ENCODE measurements at places on chromosomes 5 and 9.

DNA sequence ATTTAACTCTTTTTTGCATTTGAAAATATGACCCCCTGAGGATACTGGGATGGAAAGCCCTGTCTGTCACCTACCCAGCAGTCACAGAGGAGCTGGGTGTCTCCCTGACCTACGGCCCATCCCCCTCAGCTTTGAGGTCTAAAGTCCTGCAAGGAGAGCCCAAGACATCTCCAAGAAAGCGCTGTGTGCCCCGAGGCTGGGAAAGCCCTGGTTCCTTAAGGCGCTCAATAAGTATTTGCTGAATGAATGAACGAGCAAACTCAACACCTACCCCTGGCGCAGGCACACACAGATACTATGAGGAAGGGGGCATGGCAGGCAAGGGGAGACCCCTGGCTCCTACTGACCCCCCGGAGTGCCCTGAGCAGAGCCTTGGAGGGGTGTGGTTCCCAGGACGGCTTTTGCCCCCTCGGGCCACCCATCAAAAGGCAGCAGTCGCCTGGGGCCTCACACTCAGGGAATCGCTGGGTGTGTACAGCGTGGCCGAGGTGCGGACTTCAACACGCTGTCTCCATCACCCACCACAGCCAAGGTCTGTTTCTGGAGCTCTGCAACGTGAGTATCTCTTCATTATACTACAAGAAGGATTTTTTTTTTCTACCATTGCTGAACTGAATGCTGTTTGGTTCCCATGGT lies 211.6 kb downstream of the ERCC6L2 start:
- no peaks in the 10 kb centered on the region for H3K36me3 ChIP-seq
- H3K27ac ChIP-seq = no peak overlapping the region
- H3K27me3 ChIP-seq = no peaks in the 10 kb centered on the region
- no peaks in the 10 kb centered on the region for H3K4me1 ChIP-seq
- DNase-seq = no peak

GRCh38 chr5:107542428-107542827 lies 128.3 kb downstream of the EFNA5 start:
- peak overlapping the region; percentile 10 for H3K4me3 ChIP-seq
- no peaks in the 10 kb centered on the region for H3K27me3 ChIP-seq
- H3K27ac ChIP-seq = peak overlapping the region; percentile 55
- H3K36me3 ChIP-seq = no peaks in the 10 kb centered on the region
- DNase-seq = peak; percentile 95

DNA sequence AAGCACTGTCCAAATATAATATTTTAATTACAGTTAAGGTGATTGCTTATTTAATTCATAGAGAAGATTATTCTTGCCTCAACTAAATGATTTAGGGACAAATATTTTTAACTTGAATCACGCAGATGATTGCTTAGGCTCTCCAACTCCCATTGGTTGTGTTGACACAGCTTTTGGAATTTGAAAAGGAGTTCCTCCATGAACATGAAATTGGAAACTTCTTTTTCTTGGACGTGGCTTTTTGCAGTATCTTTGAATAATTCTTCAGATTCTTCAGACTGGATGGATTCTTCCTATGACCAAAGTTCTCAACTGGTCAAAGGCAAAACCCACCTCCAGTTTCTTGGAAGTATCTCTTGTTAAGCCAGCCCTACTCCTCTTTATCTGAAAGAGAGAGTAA lies 456.4 kb upstream of the KLF4 start:
- DNase-seq = no peak
- H3K4me3 ChIP-seq = no peak overlapping the region
- H3K27ac ChIP-seq = no peak overlapping the region
- no peaks in the 10 kb centered on the region for H3K4me1 ChIP-seq
- no peaks in the 10 kb centered on the region for H3K27me3 ChIP-seq

- no peak for DNase-seq
- H3K27me3 ChIP-seq = no peaks in the 10 kb centered on the region
- H3K4me3 ChIP-seq = peak overlapping the region; percentile 94
- no peaks in the 10 kb centered on the region for H3K36me3 ChIP-seq
Observed at GRCh38 chr5:10354048-10354872, 765 bp downstream of the MARCHF6 start.

GRCh38 chr5:107331882-107332281 lies 338.9 kb downstream of the EFNA5 start:
- no peaks in the 10 kb centered on the region for H3K4me1 ChIP-seq
- H3K4me3 ChIP-seq = no peak overlapping the region
- DNase-seq = no peak
- H3K36me3 ChIP-seq = no peaks in the 10 kb centered on the region
- no peak overlapping the region for H3K27ac ChIP-seq
- no peaks in the 10 kb centered on the region for H3K27me3 ChIP-seq

GRCh38 chr9:5481322-5482040 lies 28.9 kb upstream of the PDCD1LG2 start:
- no peaks in the 10 kb centered on the region for H3K4me1 ChIP-seq
- H3K36me3 ChIP-seq = no peaks in the 10 kb centered on the region
- DNase-seq = no peak
- no peak overlapping the region for H3K4me3 ChIP-seq
- no peaks in the 10 kb centered on the region for H3K27me3 ChIP-seq
- no peak overlapping the region for H3K27ac ChIP-seq

GRCh38 chr5:58043032-58043945 lies 416.6 kb downstream of the PLK2 start:
- no peaks in the 10 kb centered on the region for H3K36me3 ChIP-seq
- H3K27me3 ChIP-seq = no peaks in the 10 kb centered on the region
- DNase-seq = no peak
- no peaks in the 10 kb centered on the region for H3K4me1 ChIP-seq
- H3K27ac ChIP-seq = no peak overlapping the region

DNA sequence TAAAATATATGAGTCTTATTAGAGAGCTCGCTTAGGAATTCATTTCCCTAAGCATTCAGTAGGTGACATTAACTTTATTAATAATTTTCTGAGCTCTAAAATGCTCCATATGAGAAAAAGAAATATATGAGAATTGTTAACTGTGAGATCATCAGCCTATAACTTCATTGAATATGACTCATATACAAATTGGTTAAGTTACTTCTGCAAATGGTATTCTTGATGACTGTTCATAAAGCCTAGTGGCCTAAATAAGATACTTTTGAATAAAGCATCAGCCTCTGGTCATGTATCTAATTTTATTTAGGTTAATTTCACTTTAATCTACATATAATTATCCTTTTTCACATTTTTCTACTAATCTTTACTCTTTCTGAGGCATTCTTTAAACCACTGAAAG lies 710.2 kb upstream of the ACO1 start:
- no peak for DNase-seq
- no peaks in the 10 kb centered on the region for H3K36me3 ChIP-seq
- no peaks in the 10 kb centered on the region for H3K4me1 ChIP-seq
- H3K27me3 ChIP-seq = no peaks in the 10 kb centered on the region
- H3K4me3 ChIP-seq = no peak overlapping the region
- no peak overlapping the region for H3K27ac ChIP-seq

DNA sequence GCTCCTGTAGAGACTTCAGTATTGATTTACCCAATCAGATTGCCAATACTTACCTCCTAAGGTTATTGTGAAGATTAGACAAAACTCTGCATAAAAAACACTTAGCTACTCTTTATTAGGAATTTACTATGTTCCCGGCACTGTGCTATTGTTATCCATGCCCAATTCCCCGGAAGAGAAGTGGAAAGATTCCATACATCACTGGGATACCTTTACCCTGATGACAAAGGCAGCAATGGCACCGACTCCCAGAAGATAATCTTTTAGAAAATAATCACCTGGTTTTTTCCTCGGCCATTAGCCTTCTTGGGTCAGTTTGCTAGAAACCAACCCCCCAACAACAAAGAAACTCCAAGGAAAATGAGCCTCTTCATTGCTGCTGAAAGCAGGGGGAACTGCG lies 226.0 kb downstream of the SNX18 start:
- no peak overlapping the region for H3K4me3 ChIP-seq
- H3K27me3 ChIP-seq = no peaks in the 10 kb centered on the region
- peaks cover 9% of the 10 kb centered on the region for H3K4me1 ChIP-seq
- peak; percentile 34 for DNase-seq
- peak overlapping the region; percentile 25 for H3K27ac ChIP-seq

GRCh38 chr9:111298731-111299598 lies 31.1 kb downstream of the OR2K2 start:
- peak overlapping the region; percentile 21 for H3K4me3 ChIP-seq
- peaks cover 13% of the 10 kb centered on the region for H3K4me1 ChIP-seq
- no peak for DNase-seq
- H3K36me3 ChIP-seq = no peaks in the 10 kb centered on the region

DNA sequence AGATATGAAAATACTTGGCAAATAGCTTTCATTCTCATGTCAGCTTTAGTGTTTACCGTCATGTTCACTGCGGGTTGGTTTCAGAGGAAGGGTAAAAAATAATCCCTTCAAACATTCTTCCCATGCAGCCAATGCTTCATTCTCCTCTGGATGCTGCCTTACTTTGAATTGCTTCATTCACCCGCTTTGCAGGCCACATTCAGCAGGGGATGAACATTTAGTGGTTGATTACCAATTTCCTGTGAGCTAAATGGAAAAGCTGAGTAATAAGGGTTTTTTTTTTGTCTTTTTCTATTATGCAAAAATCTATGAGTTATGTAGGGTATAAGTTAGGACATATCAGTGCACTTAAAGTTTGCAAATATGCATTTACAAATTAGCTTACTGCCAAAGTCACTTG lies 96.3 kb upstream of the MEF2C start:
- no peak overlapping the region for H3K27ac ChIP-seq
- H3K4me3 ChIP-seq = no peak overlapping the region
- no peaks in the 10 kb centered on the region for H3K27me3 ChIP-seq

- no peak for DNase-seq
- peaks cover 7% of the 10 kb centered on the region for H3K4me1 ChIP-seq
- H3K4me3 ChIP-seq = no peak overlapping the region
- H3K36me3 ChIP-seq = no peaks in the 10 kb centered on the region
Observed at GRCh38 chr9:36436909-36437308, 36.8 kb upstream of the RNF38 start.

GRCh38 chr5:149917073-149917676 lies 27.4 kb downstream of the PDE6A start:
- no peaks in the 10 kb centered on the region for H3K4me1 ChIP-seq
- H3K27me3 ChIP-seq = no peaks in the 10 kb centered on the region
- no peaks in the 10 kb centered on the region for H3K36me3 ChIP-seq

GRCh38 chr5:96294884-96295202 lies 138.2 kb downstream of the PCSK1 start:
- H3K27ac ChIP-seq = peak overlapping the region; percentile 32
- no peaks in the 10 kb centered on the region for H3K36me3 ChIP-seq
- DNase-seq = no peak
- no peak overlapping the region for H3K4me3 ChIP-seq
- no peaks in the 10 kb centered on the region for H3K27me3 ChIP-seq
